ENCODE measurements at places on chromosomes 2 and 18. TPM values are rescaled to one million over a fixed set of nuclear protein-coding genes. Genes with fewer than 3 reads are reported as not detected.

The CEBPZ gene
- total RNA-seq = 41.1 TPM

The ADD2 gene
- not detected for total RNA-seq

The COL6A3 gene
- total RNA-seq = 2,074 TPM

The SGO2 gene
- total RNA-seq = 2.4 TPM

The AKAIN1 gene
- not detected for total RNA-seq

Measured in smooth muscle cell of the pulmonary artery (primary cell).